ENCODE measurements at places on chromosomes 1 and 21.
A peak's percentile ranks its signal among the peaks of the same experiment; 100 is the strongest.

- DNase-seq, result no peak
Measured at GRCh38 chr1:88867743-88868521, 23.4 kb downstream of the GTF2B start.

DNA sequence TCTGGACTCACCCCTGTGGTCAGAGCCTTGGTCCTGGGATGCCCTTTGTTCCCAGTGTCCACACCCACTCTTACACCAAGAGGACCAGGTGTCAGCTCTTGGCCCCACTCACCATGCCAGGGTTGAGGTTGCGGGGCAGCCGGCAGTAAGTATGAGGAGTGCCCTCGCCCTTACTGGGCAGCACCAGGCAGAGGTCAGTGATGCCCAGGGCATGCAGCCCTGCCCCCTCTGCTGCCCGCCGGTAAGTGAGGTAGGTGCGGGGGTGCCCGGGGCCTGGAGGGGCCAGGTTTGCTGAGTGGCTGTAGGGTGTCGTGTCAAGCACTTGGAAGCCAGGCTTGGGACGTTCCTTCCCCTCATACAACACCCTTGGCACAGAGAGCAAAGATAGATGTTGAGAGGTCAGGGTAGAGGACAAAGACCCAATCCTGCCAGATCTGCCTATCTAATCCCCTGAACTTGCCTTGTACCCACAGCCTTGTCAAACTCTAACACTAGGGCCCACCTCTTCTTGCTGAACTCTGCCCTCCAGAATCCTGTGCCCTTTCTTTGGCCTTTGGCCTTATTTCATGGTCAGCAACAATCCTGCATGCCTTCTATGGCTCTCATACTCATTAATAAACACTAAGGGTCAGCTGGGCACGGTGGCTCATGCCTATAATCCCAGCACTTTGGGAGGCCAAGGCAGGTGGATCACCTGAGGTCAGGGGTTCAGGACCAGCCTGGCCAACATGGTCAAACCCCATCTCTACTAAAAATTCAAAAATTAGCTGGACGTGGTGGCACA, 3.6 kb downstream of the DENND4B start:
- no peak for DNase-seq

DNA sequence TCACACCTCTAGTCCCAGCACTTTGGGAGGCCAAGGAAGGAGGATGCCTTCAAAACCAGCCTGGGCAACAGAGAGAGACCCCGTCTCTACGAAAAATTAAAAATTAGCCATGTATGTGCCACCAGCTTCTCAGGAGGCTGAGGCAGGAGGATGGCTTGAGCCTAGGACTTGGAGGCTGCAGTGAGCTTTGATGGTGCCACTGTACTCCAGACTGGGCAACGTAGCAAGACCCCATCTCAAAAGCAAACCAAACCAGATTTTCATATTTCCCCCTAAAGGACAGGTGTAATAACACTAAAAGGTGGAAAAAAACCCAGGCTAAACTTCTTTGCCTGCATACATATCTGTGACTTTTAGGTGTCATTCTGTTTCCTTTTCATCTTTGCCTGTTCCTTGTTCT, 3.7 kb downstream of the UCK2 start:
- DNase-seq, result no peak

GRCh38 chr1:49436865-49437264, 586.9 kb downstream of the AGBL4 start:
- no peak for DNase-seq

DNA sequence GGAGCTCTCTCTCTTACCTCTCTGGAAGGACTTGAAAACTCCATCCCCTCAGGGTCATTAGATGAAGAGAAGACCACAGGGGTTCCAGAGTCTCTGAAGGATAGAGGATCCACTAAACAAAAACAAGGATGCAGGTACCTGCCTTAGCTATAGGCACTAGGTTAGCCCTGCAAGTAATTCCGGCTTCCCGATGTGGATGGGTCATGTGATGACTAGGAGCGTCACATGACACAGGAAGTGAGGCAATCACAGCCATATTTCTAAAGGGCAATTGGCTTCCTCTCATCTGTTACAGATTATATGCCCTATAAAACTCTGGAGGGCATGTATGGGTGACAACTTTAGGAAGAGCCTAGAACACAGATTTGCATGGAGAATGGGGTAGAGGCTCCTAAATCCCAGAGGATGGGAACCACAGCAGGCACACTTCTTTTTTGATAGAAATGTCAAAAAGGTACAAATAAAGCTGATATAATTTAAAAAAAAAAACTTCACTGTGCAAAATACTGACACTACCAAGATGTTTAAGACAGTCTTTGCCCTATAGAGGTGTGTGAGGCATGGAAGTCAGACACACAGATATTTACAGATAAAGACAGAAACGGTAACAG, 14.1 kb downstream of the ENTREP3 start:
- peak; percentile 92 for DNase-seq

- no peak for DNase-seq
Measured at GRCh38 chr1:30514137-30514654, 209.2 kb downstream of the MATN1 start.

DNA sequence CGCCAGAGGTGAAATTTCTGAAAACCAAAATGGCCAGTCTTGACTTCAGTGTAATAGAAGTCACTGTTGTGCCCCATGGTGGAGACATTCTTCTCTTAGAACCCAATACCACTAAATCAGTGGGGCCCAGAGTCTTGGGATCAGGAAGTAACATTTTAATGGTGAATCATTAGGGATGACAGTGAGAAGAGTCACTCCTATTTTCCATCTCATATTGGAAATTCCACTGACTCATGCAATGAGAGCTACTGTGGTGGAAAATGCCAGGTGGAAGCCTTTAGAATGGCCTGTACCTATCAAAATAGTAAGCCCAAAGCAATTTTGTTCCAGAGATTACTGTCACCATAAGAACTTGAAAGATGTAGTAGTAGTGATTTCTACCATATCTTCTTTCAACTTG, 20.6 kb upstream of the PPM1J start:
- no peak for DNase-seq

DNA sequence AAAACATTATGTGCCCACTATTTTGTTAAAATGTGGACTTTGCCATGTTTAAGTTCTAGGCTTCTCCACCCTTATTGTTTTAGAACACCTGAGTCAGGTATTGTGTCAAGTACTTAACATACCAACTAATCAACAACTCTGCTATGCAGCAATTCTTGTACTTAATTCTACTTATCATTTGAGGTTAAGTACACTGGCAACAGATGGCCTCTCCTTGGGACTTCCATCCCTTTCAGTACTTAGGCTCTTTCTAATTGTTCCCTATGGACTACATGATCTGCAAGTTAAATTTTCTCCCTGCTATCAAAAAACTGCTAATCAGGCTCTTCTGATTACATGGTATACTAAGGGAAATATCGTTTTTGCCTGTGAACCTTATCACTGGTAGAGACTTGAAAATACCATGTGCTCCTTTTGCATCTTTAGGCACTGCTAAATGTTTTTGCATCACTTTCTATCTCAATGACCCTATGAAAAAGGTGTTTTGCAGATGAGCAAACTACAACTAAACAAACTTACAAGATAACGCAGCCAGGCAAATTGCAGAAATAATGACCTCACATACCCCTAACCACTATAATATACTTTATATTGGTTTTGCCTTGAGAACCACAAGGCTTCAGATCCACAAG, 18.9 kb downstream of the SFPQ start:
- no peak for DNase-seq

GRCh38 chr1:202045705-202046104, 35.3 kb downstream of the ELF3 start:
- no peak for DNase-seq

GRCh38 chr1:3251099-3251806, 182.2 kb downstream of the PRDM16 start:
- DNase-seq, result no peak

- peak; percentile 65 for DNase-seq
Measured at GRCh38 chr1:183209533-183210158, 23.6 kb downstream of the LAMC2 start.

DNA sequence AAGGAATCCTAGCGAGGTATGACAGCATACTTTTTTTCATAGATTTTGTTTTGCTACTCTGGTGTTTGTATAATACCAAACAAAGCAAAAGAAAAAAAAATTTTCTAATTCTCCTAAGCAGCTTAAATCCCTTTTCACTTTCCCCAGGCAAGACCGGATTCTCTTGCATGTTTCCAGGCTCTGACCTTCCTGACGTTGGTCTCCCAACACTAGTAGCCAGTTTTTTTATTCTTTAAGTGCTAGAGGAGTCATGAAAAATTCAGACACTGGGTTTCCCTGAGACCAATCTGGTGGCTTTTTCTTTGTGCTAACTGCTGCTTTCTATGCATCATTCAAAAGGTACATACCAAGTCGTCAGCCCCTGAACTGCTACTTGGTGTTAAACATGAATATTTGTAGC, 111.4 kb downstream of the ZNF326 start:
- no peak for DNase-seq

GRCh38 chr1:69744381-69744780, 176.7 kb downstream of the LRRC7 start:
- DNase-seq, result no peak

GRCh38 chr1:232854798-232855159, 49.6 kb downstream of the MAP10 start:
- DNase-seq, result no peak

GRCh38 chr1:119882132-119883049, 13.9 kb downstream of the ADAM30 start:
- DNase-seq, result no peak

DNA sequence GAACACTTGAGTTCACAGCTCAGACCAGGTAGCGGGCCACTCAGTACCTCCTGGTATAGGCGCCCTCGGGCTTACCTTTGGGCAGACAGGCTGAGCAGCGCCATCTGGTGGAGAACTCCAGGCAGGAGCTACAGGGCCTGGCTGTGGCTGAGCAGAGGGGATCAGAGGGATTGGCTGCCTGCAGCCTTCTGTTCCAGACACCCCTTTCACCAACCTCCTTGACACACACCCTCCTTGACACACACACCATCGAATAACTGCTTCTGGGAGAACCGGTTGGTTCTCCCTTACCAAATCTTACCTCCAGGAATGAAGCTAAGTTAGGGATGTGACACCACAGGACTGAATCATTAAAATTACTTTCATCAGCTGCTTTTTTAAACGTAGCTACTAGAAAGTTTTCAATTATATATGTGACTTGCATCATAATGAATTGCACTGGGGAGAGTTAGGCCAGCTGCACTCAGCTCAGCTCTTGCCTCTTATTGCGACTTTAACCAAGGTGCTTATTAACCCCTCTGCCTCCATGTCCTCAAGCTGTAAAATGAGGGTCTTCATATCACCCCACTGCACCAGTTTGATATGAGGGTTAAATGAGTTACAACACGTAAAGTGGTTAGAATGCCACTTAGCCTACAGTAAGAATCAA, 6.6 kb downstream of the LIN28A start:
- DNase-seq, result peak; percentile 85

DNA sequence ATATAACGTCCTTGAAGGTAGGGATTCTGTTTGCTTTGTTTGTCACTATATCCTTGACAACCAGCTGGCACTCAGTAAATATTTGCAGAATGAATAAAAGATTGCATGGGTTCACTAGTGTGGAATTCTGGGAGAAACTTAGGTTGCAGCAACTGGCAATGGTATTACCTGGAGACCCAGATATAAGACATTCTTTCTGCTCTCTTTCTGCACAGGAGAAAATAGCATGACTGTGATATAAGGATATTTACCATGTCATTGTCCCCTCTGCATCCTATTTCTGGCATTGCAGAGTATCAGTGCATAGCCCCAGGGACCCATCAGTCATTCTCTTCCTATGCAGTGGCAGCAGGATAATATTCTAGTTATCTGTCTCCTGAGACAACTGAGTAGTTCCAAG, 308.9 kb upstream of the LRRC7 start:
- DNase-seq, result no peak
